ENCODE measurements at places on chromosomes 12 and 14.
A peak's percentile ranks its signal among the peaks of the same experiment; 100 is the strongest.

GRCh38 chr12:68469113-68469512, 137.0 kb upstream of the MDM1 start:
- no peak overlapping the region for H3K27ac ChIP-seq
- no peaks in the 10 kb centered on the region for H3K27me3 ChIP-seq
- H3K4me3 ChIP-seq, result no peak overlapping the region
- H3K4me1 ChIP-seq, result no peaks in the 10 kb centered on the region
- no peaks in the 10 kb centered on the region for H3K36me3 ChIP-seq

DNA sequence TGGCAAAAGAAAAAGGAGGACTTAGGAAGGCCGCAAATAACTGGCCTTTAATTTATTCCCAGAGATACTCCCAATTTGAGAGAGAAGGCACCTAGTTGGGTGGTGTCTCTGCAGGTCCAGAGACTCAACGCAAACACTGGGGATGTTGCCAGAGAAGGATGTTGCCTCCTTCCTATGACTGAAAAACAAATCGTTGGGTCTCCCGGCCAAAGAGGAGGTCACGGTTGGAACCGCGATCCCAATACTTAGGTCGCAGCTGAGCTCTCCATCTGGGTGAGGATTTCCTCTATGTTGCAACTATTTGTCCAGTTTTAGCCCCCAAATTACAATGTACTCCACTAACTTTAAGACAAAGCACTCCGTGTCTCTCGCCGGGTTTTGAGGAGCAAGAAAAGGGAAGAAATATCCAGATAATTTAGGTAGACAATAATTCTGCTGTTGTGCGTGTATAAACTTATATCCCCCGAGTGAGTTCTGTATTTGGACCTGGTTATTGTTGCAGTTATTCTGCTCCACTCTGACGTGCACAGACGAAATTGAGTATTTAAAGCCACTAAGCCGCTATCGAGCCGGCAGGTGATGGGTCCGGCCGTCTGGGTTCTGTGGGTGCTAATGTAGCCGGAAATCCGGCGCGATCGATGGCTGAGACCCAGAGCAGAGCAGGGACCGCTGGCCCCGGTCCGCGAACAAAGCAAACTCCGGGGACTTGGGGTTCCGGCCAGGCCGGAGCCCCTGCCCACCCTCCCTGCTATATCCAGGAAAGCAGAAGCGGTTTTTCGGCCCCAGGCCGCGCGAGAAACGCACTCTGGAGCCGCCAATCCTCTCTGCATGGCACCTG, 5.7 kb downstream of the HOXC12 start:
- peaks cover 100% of the 10 kb centered on the region for H3K27me3 ChIP-seq
- no peak for DNase-seq
- no peak overlapping the region for H3K4me3 ChIP-seq
- no peaks in the 10 kb centered on the region for H3K4me1 ChIP-seq

- no peaks in the 10 kb centered on the region for H3K36me3 ChIP-seq
- no peaks in the 10 kb centered on the region for H3K27me3 ChIP-seq
- no peak overlapping the region for H3K4me3 ChIP-seq
- peak overlapping the region; percentile 89 for H3K27ac ChIP-seq
- DNase-seq, result no peak
Observed at GRCh38 chr14:72665259-72665658, 228.6 kb downstream of the DPF3 start.

DNA sequence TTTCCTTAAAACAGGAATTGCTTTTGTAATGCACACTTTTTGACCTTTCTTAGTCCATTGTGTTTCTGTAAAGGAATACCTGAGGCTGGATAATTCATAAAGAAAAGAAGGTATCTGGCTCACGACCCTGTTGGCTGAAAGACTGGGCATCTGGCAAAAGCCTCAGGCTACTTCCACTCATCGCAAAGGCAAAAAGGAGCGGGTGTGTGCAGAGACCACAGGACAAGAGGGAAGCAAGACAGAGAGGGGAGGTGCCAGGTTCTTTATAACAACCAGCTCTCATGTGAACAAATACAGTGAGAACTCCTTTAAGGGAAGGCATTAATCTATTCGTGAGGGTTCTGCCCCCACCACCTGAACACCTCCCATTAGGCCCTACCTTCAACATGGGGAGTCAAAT, 182.1 kb downstream of the C12orf50 start:
- DNase-seq, result no peak
- H3K27ac ChIP-seq, result no peak overlapping the region
- H3K27me3 ChIP-seq, result no peaks in the 10 kb centered on the region
- H3K4me1 ChIP-seq, result no peaks in the 10 kb centered on the region
- no peak overlapping the region for H3K4me3 ChIP-seq

DNA sequence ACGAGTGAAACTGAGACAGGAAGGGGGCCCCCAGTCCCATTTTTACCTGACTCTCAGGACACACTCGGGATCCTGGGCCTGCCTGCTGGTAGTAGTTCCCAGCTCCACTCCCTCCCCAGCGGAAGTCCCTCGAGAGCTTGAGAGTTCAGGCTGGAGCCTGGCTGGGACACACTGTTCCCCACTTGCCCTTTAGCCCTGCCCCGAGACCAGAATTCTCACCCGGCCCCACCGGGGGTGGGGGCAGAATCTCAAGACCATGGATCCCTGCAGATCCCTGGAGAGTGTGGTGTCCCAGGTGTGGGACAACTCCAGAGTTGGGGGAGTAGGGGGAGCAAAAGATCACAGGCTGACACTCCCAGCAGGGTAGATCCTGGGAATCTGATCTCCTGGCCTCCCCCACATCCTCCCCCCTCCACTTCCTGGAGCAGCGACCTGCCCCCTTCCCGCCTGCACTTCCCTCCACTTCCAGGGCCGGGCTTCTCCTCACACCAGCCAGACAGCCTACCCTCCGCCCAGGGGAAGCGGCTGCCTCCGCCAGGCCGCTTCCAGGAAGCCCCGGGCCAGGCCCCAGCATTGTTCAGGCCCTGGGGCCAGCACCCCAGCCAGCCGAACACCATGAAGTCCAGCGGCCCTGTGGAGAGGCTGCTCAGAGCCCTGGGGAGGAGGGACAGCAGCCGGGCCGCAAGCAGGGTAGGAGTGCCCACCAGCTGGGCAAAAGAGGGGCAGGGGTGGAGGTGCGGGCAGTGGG, at the start of gene TNS2:
Gene TNS2, plus strand, starts transcription at position 495 of the 748 bp plus-strand sequence. Its CDS starts 121 bp downstream, at position 616.
- DNase-seq, result peak; percentile 81
- H3K27ac ChIP-seq, result peak within 1 kb of the TSS; percentile 95
- H3K36me3 ChIP-seq, result peaks cover 10% of the 10 kb centered on the region
- peaks cover 56% of the 10 kb centered on the region for H3K4me1 ChIP-seq
- H3K4me3 ChIP-seq, result peak within 1 kb of the TSS; percentile 44
- no peaks in the 10 kb centered on the region for H3K27me3 ChIP-seq

GRCh38 chr12:57127101-57127725, 1.1 kb upstream of the LRP1 start:
- no peaks in the 10 kb centered on the region for H3K27me3 ChIP-seq
- peak overlapping the region; percentile 62 for H3K27ac ChIP-seq
- DNase-seq, result no peak
- H3K4me1 ChIP-seq, result peaks cover 3% of the 10 kb centered on the region
- no peaks in the 10 kb centered on the region for H3K36me3 ChIP-seq
- peak overlapping the region; percentile 82 for H3K4me3 ChIP-seq

DNA sequence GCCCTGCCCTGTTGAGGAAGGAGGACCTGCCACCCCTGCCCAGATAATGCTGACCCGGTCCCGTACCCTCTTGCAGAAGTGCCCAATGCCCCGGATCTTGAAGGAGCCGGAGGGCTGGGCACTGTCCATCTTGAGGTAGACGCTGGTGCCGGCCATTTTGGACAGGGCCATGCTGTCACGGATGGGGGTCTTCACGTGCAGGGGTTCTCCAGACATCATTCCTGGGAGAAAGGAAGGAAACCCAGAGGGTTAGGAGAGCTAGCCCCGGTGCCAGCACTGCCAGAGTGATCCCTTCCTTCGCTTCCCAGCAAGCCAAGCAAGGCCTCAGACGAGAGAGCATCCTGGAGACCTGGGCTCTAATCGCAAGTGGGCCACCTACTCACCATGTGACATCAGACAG, 4.2 kb downstream of the SDS start:
- H3K4me1 ChIP-seq, result no peaks in the 10 kb centered on the region
- H3K27me3 ChIP-seq, result no peaks in the 10 kb centered on the region
- no peak for DNase-seq

DNA sequence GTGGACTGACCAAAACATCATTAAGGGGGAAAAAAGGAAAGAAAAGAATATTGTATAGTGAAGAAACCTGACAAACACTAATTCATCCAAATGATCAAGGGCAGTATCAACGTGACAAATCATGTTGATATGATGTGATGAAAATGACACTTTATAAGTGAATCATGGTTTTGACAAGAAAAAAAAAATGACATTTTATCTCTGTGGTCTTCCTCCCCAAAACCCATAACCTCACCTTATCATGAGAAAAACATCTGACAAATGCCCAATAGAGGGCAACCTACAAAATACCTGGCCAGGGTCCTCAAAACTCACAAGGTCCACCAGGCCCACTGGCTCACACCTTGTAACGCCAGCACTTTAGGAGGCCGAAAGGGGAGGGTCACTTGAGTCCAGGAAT, 13.8 kb downstream of the TMED10 start:
- peaks cover 50% of the 10 kb centered on the region for H3K36me3 ChIP-seq
- no peaks in the 10 kb centered on the region for H3K27me3 ChIP-seq
- H3K4me3 ChIP-seq, result no peak overlapping the region
- DNase-seq, result no peak
- no peak overlapping the region for H3K27ac ChIP-seq

Data from RWPE2 (cell line).